ENCODE measurements at places on chromosomes 7 and 10. TPM values are rescaled to one million over a fixed set of nuclear protein-coding genes. Genes with fewer than 3 reads are reported as not detected.

GRCh38 chr7:105887569-105888189 is 11.3 kb upstream of the ATXN7L1 start:
- no peak for DNase-seq

GRCh38 chr7:16991551-16991950 is 109.8 kb upstream of the AGR3 start:
- no peak for DNase-seq

DNA sequence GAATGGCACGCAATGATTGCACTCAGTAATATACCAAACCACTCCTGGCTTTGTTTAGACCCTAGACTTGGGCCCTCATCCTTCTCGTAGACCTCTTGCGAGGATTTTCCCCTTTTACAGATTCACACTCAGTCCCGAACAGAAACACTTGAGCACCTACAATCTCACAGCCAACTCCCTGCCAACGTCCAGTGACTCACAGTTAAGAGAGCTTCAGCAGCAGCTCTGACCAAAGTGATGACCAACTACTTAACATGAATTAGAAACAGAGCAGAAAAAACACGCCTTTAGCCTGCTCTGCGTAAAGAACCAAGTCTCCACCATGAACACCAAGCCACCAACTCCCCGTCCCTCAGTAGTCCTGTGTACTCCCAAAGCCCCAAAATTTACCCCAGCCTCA is 2.2 kb downstream of the DNAJC30 start:
- no peak for DNase-seq

DNA sequence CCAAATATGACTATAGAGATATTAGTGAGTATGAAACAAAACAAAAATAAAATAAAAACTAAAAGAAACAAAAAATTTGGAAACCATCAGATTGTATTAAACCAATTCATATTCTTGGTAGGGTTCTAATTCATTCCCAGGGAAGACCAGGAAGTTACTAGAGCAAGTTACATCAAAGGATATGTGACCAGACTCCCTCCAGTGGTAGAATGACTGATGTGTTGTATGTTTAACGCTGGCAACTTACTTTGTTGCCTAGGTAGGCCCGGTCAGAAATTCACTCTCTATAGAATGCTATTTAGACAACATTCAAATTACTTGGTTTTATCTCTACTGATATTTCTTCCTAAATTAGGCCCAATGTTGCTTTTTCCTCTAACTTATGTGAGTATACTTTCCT is 5.2 kb downstream of the PHYHIPL start:
- peak; percentile 48 for DNase-seq

DNA sequence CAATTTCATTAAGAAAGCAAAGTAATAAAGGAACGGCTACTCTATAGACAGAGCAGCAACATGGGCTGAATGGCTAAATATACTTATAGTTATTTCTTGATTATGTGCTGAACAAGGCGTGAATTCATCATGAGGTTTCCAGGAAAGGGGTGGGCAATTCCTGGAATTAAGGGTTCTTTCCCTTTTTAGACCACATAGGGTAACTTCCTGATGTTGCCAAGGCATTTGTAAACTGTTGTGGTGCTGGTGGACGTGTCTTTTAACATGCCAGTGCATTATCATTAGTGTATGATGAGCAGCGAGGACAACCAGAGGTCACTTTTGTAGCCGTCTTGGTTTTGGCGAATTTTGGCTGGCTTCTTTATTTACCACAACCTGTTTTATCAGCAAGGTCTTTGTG is 28.5 kb upstream of the ZMYND11 start:
- DNase-seq: no peak

GRCh38 chr10:91955114-91955513 is 31.5 kb downstream of the BTAF1 start:
- no peak for DNase-seq

- DNase-seq: peak; percentile 51
These were observed 59.6 kb downstream of the ADRB1 start for GRCh38 chr10:114103284-114103683.

DNA sequence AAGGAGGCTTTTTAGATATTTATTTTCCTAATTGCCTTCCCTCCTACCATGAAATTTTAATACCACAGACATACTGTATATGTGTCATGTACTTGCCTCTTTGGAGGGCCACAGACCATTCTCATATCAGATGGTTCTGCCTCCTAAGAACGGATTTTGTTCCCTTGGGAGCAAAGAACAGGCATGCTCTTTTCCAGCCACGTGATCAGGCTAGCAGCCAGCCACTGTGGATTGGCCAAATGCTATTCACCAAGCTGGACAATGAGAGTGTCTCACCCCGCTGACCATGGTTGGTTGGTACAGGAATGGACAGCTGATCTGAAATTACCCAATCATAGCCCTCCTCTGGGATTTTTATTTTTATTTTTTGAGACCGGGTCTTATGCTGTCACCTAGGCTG is 21.5 kb upstream of the CRHR2 start:
- DNase-seq: no peak

DNA sequence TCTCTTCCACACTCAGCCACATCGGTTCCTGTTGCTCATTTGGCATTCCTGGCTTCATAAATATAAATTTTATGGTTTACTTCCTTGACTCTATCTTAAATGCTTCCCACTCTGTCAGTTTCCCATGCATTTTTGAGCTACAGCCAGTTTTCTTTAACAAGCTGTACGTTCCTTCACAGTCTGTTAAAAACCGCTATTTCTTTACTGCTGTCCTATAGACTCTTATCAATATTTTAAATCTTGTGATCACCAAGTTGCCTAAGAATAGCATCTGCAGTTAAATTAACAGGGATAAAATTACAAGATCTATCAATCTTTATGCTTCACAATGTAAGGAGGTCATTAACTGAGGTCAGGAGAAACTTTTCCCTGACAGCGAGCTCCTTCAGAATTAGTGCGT is 103.1 kb upstream of the RHOBTB1 start:
- DNase-seq: peak; percentile 59

DNA sequence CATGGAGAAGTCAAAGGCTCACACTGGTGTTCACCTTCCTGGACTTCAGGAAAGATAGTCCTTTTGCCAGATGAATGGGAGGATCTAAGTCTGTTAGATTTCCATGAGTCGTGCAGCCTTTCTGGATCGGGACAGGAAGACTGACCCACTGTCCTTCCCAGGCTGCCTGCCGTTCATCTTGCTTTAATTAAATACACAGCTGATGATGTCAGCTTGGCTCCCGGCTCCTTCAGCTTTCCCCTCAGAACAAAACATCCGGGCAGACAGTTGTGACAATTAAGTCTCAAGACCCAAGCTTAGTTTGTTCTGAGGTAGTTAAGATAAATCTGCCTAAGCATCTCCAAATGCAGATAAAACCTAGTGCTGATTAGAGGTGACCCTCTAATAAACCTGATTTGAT is 58.6 kb downstream of the AUTS2 start:
- DNase-seq: no peak

DNA sequence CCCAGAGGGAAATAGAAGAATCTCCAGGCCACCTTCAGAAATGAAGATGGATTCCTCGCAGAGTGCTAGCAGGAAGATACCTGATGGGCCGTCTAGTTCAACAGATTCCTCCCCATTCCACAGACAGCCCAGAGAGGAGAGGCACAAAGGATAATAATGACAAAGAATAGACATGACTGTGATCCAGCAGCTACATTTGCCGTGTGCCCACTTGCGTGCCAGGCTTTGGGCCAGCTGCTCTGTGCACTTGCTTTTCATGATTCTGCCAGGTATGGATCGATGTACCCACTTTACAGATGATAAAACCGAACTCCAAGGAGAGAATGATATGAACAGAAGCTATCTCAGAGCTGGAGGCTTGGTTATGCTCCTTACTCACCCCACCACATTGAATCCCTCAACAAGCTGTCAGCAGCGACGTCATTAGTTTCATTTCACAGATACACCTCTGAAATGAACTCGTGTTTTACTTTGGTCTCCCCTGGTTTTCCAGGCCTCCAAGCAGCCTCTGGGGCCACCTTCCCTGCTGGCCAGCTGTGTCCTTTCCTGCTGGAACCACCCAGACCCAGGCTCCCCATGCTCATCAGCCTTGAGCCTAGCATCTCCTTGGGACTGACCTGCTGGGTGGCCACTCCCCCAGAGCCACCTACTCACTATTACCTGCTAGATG is 11.9 kb upstream of the WDFY4 start:
- DNase-seq: no peak

- no peak for DNase-seq
These were observed 109.9 kb downstream of the ATXN7L1 start for GRCh38 chr7:105766421-105767073.

DNA sequence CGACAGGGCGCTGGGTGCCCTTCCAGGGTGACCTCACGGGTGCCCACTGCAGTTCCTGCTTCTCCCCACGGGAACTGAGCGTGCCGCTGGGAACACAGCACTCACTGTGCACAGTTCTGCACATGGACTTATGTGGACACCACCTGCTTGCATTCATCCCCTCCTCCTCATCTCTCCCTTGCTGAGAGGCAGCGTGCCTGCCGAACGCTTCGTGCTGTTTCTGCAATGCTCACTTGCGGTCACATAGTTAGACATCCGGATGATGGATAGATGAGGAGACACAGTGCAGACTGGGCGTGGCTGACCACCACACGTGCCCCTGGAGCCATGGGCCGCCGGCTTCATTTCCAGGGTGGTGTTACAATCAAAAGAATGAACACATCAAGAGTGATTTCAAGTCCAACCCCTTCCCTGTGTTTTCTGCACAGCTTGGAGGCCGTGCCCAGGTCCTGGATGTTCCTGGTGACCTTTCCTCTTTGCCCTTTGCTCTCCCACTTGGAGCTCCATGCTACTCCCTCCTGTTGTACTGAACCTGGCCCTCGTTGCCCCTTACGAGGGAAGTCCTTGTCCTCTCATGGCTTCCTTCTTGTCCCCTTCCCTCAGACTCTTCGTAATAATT is 119.4 kb downstream of the VIPR2 start:
- DNase-seq: no peak

- DNase-seq: no peak
These were observed 212.7 kb downstream of the TAX1BP1 start for GRCh38 chr7:27952456-27953285.

DNA sequence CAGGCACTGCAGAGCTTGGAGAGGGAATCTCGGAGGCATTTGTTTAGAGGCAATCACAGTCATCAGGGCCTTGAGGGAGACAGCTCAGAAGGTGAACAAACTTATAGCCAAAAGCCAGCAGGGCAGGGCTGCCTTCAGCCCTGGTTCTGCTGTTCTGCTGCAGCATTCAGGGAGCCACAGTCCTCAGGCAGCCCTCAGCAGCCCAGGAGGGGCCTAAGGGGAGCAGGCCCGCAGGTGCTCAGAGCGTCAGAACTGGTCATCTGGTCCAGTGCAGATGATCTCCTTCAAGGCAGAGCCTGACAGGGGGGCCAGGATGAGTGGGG is 84.7 kb downstream of the ARHGAP22 start:
- DNase-seq: no peak

DNA sequence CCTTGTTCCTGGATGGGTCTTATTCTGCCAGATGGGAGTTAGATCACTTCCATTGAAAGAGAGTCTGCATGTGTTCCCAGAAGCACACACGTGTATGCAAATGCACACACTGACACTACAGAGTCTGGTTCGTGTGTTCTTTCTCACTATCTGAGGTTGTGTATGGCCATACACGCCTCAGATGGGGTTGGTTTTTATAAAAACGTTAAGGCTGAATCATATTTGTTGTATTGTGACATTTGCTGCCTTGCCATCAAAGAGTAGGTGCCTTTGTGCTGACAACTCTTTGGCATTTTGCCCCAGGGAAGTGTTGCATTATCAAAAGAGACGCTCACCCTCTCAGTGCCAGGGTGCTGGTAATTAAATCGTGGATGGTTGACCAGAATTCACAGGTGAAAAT is 37.7 kb upstream of the HDAC9 start:
- DNase-seq: no peak

GRCh38 chr7:29299086-29299485 is 104.5 kb downstream of the CHN2 start:
- no peak for DNase-seq

DNA sequence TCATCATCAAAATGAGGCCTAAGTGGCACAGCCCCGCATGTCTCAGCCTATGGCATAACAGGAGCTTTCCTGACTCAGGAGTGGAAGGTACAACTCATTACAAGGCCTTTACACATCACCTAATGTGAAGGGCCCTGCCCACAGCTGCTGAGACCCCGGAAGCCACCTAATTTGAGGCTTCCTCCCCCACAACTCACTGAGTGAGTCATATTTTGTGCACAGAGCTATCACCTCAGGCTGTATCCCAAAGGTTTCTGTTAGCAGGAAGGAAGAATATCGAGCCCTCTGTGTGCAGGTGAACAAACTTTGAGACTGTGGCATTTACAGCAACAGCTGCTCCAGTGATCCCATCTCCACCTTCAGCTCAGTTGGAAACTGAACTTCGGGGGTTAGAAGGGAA is 20.6 kb downstream of the HTR5A start:
- DNase-seq: no peak

- no peak for DNase-seq
These were observed 8.9 kb upstream of the GRK5 start for GRCh38 chr10:119198438-119198837.

DNA sequence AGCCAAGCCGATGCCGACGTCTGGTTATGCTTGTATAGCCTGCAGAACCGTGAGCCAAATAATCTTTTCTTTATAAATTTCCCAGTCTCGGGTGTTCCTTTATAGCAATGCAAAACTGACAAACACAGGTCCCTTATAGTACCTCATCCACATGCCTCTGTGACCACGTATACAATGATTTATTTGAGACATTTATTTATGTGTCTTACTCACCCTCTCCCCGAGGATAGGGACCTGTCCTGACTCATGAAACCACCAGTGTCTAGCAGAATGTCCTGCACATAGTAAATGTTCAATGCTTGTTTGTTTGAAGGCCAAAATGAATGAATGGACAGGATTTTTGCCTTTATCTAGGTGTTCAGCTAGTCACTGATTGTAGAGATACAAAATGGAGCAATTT is 147.9 kb upstream of the FZD8 start:
- DNase-seq: no peak

GRCh38 chr10:108187408-108188012 is 1023.0 kb upstream of the SORCS1 start:
- DNase-seq: no peak

- DNase-seq: no peak
These were observed 31.5 kb downstream of the MACROH2A2 start for GRCh38 chr10:70084189-70084588.

- DNase-seq: no peak
These were observed 75.3 kb downstream of the KIF20B start for GRCh38 chr10:89776665-89777064.

LFNG gene
- polyA plus RNA-seq: 25.7 TPM

PPP1R9A gene
- polyA plus RNA-seq: 40.1 TPM

C10orf62 gene
- polyA plus RNA-seq: 1.1 TPM

GSDME gene
- polyA plus RNA-seq: 16.5 TPM

CHAT gene
- 0.13 TPM for polyA plus RNA-seq

CRCP gene
- 34.0 TPM for polyA plus RNA-seq

APBB1IP gene
- 1.3 TPM for polyA plus RNA-seq

MMP21 gene
- polyA plus RNA-seq: 0.30 TPM

ANKRD30A gene
- polyA plus RNA-seq: not detected
